ENCODE measurements at places on chromosomes 2 and 18. TPM values are rescaled to one million over a fixed set of nuclear protein-coding genes. Genes with fewer than 3 reads are reported as not detected.
A peak's percentile ranks its signal among the peaks of the same experiment; 100 is the strongest.

HPCAL1 gene
- total RNA-seq = 33.4 TPM

ALPG gene
- total RNA-seq = not detected

- DNase-seq = no peak
Measured at GRCh38 chr2:23694058-23695045, 232.6 kb downstream of the ATAD2B start.

DNA sequence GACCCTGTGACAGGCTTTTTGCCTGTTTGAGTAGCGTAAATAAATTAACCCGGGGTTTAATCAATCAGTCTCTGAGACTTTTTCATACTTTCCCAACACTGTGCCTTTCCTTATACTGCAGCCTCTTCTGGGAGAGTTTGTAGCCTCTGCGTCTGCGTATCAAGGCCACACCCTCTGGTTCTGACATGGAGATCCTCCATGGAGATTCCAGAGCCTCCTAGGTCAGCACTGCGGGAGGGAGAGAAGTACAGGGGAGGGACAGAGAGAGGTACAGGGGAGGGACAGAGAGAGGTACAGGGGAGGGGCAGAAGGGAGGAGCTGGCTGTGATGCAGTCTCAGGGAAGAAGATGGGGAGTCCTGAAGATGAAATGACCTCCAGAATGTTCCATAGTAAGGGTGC lies 166.0 kb downstream of the ARL4C start:
- DNase-seq = no peak

DNA sequence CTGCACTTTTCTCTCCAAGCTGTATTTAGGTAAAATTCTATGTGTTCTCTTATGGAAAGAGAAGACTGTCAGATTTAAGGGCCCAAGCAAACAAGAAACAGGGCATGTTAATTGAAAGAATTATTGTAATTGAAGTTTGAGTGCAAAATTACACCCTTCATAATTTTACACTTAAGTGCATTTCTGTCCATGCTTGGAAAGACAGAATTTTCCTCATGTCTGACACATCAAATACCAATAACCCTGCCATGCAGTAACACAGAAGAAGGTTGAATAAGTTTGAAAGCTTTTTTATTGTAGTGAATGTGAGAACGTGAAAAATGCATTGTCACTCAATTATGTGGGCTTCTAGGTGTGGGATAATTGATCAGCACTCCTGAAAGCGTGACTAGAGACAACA lies 52.9 kb upstream of the PARD3B start:
- no peak for DNase-seq

- DNase-seq = no peak
Measured at GRCh38 chr2:241461693-241462677, 46.4 kb downstream of the STK25 start.

DNA sequence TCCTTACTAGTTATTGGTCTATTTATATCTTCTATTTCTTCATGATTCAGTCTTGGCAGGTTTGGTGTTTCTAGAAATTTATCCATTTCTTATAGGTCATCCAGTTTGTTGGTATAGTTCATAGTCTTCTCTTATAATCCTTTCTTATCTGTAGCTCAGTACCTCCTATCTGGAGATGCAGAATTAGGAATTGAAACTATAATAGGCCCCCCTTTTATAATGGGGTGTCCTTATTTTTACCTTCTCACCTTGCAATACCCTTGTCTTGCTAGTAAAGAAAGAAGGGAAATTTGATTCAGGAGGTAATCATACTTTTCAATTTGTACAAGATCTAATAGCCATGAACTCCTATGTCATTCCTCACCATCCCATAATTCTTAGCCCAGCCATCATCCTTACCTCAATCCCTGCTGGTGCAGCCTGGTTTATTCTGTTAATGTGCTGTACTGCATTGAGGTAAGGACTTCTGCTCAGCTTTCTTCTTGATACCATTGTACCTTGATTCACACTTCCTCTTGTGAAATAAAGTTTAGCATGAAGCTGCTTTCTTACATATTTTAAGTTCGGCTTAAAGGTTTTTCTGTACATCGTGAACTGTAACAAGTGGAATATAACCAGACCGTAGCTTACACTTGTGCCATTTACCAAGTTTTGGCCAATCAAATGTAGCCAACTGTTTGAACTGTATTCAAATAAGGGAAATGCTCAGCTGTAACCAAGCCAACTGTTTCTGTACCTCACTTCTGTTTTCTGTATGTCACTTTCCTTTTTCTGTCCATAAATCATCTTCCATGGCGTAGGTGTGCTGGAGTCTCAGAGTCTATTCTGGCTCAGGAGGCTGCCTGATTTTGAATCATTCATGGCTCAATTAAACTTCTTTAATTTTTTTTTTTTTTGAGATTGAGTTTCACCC lies 40.1 kb upstream of the PTH2R start:
- no peak for DNase-seq

DNA sequence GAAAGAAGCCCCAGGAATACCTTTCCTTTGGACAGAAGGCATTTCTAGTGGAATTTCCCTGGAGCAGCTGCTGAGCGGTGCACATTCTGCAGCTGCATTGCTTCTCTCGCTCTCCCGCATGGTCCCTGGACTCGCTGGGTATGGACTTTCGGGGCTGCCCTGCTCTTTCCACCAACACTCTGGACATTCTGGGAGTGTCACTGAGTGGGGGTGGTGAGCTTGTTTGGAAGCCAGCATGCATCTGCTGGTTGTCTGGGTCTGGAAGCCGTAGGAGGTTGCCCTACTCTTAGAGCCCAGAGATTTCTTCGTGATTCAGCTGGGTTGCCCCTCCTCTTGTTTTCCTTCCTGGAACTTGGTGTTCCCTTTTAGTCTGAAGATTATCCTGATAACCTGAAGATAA lies 52.6 kb downstream of the TWIST2 start:
- DNase-seq = peak; percentile 23

DNA sequence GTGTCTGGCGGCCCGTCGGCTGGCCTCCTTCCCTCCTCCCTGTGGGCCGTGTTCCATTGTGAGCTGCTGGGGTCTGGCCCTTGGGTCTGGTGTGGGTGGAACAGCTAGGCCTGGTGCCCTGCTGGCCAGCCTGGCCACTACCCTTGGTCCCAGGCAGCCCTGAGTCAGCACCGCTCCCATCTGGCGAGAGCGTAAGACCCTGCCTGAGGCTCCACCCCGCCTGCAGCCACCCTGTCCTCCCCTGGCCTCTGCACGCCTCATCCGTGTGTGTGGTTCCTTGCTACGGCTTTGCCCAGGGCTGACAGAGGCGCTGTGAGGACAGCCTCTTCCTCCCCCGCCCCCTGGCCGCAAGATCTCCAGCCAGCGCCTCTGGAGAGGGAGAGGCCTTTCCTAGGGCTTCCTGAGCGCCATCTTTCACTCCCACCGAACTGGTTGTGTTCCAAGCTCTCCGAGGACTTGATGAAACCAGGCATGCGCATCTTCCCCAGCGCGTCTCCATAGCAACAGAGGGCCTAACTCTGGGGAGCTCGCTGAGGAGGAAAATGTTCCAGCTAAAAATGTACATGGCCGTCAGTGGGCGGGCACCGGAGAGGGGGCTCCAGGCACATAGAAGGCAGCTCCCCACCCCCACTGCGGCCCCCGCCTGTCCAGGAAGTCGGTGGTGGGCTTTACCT lies 83.0 kb downstream of the STPG4 start:
- DNase-seq = peak; percentile 91

DNA sequence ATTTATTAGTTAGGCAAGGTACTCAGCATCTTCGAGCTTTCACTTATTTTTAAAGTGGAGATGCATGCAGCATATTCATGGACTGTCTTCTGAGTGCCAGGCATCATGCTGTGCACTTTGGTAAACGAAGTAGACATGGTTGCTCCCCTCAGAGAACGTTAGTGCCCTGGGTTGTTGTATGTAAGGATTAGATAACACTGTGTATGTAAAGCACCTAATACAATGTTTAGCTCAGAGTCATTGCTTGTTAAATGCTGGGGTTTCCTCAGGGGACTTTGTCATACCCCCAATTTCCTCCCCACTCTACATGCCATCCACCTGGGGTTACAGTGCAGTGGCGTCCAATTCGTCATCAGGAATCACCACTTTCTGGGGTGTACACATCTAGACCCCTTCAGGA lies 2.8 kb downstream of the UGGT1 start:
- no peak for DNase-seq

GRCh38 chr2:169490834-169491233 lies 11.5 kb downstream of the BBS5 start:
- DNase-seq = no peak

- DNase-seq = no peak
Measured at GRCh38 chr2:68190991-68191731, 33.5 kb downstream of the PNO1 start.
